ENCODE measurements at places on chromosomes 4 and X.

GRCh38 chr4:108045687-108046024, 56.0 kb downstream of the HADH start:
- no peak for DNase-seq

DNA sequence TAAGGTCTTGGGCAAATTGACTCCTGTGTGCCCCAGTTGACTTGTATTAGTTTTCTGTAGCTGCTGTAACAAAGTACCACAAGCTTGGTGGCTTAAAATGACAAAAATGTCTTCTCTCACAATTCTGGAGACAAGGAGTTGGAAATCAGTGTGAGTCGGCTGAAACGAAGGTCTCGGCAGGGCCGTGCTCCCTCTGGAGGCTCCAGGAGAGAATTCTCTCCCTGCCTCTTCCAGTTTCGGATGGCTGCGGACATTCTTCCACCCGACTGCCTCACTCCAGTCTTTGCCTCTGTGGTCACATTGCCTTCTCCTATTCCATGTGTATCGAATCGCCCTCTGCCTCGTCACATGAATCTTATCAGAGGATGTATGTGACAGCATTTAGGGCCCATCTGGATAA, 66.0 kb upstream of the PHOX2B start:
- DNase-seq, result no peak

DNA sequence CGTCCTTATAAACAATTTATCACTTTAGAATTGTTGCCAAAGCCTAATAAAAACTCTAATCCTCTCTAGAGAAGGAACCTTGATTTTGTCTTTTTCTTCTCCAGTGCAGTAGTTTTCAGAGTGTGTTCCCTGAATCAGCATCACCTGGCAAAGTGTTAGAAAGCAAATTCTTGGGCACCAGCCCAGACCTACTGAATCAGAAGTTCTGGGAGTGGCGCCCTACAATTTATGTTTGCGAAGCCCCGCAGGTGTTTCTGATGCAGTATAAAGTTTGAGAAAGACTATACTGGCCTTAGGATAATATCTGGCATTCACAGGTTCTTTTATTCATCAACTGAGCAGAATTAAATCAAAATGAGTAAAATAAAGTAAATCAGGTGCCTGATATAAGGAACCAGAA, 645.8 kb upstream of the ATOH1 start:
- DNase-seq, result no peak

DNA sequence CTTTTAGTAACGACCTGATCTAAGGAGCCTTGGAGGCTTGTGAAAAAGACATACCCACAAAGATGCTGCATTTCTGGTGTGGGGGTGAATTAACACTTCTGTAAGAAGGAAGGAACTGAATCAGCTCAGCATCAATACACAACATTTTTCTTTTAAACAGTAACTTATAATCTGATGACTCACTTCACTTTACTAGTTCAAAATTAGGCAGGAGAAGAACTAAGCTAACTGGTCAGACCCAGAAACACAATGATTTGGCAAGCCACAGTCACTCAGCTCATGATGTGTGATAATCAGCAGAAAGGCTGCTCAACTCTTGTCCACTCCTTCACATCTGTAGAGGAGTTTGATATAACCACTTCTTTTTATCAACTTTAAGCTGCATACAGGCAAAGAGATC, 4.6 kb downstream of the MMAA start:
- DNase-seq, result no peak

DNA sequence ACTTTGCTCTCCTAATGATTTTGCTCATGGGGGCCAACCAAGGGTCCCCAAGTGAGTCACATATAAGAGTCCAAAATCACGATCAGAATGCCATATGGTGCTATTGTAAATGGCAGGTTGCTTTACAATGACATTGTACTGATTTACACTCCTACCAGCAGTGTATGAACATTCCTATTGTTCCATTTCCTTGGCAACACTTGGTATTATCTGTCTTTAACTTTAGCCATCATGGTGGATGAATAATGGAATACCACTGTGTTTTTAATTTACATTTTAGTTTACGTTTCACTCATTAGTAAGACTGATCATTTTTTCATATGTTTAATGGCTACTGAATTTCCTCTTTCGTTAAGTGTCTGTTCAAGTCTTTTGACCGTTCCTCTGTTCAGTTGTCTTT, 96.5 kb downstream of the NYX start:
- no peak for DNase-seq

Measured in omental fat pad (tissue), 4 donors.